ENCODE measurements at places on chromosomes 4 and X.
A peak's percentile ranks its signal among the peaks of the same experiment; 100 is the strongest.

GRCh38 chrX:54043541-54044125 lies 640 bp downstream of the PHF8 start:
- DNase-seq: peak; percentile 31

GRCh38 chrX:39773150-39773549 lies 324.6 kb downstream of the BCOR start:
- DNase-seq: no peak

GRCh38 chrX:32195611-32196010 lies 1015.7 kb downstream of the DMD start:
- no peak for DNase-seq

DNA sequence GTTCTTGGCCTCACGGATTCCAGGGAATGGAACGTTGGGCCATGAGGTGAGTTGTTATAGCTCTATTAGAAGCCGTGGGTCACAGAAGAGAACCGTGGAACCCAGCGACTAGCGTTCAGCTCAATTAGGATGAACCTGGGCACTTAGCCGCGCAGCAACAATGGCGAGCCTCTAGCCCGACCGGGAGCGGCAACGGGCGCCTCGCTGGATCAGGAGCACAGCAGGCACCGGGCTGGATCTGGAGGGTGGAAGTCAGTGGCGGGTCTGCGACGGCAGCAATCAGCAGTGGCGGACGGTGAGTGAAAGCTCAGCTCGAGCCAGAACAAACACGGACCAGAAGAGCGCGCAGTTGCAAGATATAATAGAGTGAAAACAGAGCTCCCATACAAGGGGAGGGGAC lies 34.2 kb downstream of the AGA start:
- no peak for DNase-seq

DNA sequence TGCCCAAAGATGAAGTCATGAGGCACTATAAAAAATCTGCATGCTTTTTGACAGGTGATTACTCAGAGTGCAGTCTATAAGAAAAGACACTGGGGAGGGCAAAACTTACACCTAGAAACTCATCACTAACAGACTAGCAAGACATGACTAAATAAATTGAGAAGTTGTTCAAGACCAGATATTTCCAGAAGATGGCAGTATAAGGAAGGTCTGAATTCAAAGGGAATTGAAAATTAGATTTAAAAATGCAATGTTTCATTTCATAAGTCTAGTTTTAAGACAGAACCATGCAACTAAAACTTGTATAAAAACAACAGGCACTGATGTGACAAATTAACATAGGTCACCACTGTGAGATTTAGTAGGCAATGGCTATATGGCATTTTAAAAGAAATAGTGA lies 232.5 kb upstream of the POF1B start:
- peak; percentile 9 for DNase-seq

DNA sequence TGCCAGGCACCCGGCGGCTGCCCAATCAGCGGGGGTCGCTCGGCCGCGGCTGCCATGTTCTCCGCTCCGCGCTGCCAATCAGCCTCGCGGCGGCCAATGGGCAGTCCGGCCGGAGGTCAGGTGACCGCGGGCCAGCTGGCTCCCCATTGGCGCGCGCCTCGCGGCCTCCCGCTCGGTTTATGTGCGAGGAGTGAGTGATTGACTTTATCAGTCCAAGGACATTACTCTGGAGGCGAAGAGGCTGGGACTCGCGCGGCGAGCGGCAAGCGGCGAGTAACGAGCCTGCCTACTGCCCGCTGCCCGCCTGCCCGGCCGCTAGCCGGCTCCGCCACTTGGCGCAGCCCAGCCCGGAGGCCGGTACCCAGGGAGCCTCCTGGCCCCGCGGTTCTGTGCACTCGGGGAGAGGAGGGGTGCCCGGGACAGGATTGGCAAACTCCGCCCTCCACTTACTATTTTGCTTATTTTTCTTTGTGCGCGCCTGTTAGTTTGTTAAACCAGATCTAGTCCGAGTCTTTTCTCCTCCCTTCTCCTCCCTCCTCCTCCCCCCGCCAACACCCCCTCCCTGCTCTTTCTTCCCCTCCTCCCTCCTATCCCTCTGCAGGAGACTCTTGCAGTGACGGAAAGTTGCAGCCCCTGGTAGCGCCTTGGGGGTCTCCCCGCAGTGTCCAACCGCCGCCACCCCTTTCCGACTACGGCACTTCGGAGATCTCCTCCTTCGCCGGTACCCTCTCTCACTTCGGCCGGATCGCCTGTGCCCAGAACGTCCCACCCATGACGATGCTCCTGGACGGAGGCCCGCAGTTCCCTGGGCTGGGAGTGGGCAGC lies at the start of gene ZIC3:
TSS of gene ZIC3 (plus strand) at position 207 of the 825 bp plus-strand sequence. CDS start at position 772, 565 bp downstream.
- DNase-seq: no peak

Data from activated CD4-positive, alpha-beta T cell treated with anti-CD3 and anti-CD28 coated beads, Interleukin-2, Interleukin-4, amounts not matched to agents 100 ng/mL and 50 ng/mL, durations not matched to agents 16 hours and 8 hours (primary cell).